Muscle of arm (tissue), 14 donors: ENCODE measurements at places on chromosomes 11 and 22. TPM values are rescaled to one million over a fixed set of nuclear protein-coding genes. Genes with fewer than 3 reads are reported as not detected.

The ABCC8 gene
- 6.6 TPM for polyA plus RNA-seq

The PRDX5 gene
- polyA plus RNA-seq: 165 TPM

The PKNOX2 gene
- 20.5 TPM for polyA plus RNA-seq

The MUC5AC gene
- not detected for polyA plus RNA-seq

The GPHA2 gene
- not detected for polyA plus RNA-seq

The NCF4 gene
- 2.5 TPM for polyA plus RNA-seq
